Tibial artery (tissue), 4 donors: ENCODE measurements at places on chromosomes 2 and 18.
A peak's percentile ranks its signal among the peaks of the same experiment; 100 is the strongest.

DNA sequence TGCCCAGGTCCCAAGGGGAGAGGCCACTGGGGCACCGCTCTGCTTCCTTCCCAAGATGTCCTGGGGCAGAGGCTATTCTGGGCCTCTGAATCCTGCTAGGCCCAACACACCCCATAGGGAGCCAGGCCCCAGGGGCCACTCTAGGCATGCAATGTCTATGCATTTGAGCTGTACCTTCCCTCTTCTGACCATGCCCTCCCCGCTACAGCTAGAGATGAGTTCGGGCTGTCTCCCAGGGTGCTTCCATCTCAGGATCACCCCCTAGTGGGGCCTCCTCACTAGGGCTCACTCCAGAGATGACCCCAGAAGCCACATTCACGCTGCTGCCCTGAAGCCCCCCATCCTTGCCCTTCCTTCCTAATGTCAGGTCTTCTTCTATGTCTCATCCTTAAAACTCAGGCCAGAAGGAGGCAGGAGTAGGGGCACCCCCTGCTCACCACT lies 54.4 kb downstream of the TNS1 start:
- DNase-seq = no peak

- DNase-seq = no peak
These were observed 34.7 kb upstream of the LPIN1 start for GRCh38 chr2:11711751-11712150.

DNA sequence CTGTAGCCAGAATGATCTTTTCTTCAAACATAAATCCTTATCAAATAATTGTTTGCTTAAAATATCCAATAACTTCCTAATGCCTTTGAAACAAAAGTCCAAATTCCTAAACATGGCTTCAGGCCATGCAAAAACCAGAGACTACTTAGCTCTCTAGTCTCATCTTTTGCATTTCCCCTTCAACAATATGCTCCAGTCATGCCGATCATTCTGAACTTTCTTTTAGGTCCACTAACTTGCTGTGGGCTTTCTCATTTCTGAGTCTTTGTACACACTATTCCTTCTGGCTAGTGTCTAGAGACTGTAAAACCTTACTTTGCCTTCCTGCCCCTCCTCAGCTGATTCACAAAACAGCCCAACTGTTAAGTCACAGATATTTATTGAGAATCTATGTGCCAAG lies 51.5 kb downstream of the VIL1 start:
- no peak for DNase-seq

DNA sequence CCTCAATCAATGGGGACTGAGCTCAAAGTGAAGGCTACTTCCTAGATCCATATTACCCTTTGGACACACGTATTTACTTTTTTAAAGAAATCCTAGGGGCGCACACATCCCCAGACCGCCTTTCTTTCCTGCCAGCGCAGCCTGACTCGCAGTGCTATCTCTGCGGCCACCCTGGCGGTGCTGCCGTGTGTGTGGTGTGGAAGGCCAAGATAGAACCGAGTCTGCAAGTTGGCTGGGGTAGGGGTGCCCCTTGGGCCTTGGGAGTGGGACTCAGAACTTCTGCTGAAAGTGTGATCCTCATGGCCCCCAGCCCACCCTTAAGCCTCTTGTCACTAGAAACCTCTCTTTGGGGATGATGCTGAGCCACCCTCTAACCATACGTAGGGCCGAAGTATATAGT lies 143.7 kb downstream of the KLHL29 start:
- DNase-seq = no peak

- DNase-seq = no peak
These were observed 1130.7 kb upstream of the FAM98A start for GRCh38 chr2:34729845-34730244.

- no peak for DNase-seq
These were observed 104.6 kb downstream of the LDLRAD4 start for GRCh38 chr18:13323186-13323585.

DNA sequence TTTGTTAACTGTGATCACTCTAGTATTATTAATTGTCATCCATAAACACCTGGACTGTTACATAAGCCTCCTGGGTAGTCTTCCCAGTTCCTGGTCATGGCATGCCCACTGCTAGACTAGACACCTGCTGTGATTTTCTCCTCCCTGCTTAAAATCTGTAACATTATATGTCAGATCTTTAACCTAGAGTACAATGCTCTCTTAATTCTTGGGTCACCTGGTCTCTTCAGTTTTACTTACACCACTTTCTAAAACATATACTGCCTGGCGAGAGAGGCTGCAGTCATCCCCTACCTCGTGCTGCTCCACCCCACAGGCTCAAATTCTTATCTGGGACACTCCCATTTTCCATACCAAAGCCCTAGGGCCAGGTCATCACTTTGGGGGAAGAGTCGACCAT lies 161.3 kb downstream of the CDH2 start:
- DNase-seq = no peak

DNA sequence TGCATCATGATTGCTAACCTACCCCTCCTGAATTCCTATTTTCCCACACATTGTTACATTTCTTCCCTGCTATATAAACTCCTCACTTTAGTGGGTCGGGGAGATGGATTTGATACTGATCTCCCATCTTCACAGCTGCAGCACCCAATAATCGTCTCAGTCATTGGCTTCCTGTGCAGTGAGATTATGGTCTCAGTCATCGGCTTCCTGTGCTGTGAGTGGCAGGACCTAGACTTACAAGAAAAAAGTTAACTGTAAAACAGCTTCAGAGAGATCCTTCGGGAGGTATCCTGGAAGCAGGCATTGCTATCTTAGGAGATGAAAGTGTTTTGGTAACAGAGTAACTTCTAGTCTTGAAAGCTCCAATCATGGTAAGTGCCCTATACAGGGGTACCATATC lies 3.4 kb upstream of the ZNF892 start:
- no peak for DNase-seq

- DNase-seq = peak; percentile 25
These were observed 13.2 kb upstream of the DNAJC27 start for GRCh38 chr2:24984912-24985311.

GRCh38 chr2:46548521-46549144 lies 69.3 kb downstream of the TMEM247 start:
- no peak for DNase-seq

DNA sequence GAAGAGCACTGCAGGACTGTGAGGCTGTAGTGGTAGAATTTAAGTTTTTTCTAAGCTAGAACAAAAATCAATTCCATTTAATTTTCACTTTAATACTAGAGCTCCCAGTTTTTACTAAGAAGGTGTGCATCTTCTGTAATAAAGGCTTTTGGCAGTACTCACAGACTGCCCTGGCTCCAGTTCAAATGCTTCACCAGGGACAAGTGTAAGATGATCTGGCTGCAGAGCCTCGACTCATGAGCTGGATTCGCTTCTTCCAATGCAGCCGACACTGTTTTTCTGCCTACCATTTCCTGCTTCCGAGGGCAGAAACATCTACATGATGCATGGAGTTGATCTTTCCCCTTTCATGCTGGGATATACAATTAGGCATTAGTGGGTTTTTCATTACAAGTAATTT lies 87.0 kb downstream of the FARSB start:
- DNase-seq = no peak

GRCh38 chr2:108630567-108631405 lies 88.5 kb upstream of the RANBP2 start:
- DNase-seq = no peak

DNA sequence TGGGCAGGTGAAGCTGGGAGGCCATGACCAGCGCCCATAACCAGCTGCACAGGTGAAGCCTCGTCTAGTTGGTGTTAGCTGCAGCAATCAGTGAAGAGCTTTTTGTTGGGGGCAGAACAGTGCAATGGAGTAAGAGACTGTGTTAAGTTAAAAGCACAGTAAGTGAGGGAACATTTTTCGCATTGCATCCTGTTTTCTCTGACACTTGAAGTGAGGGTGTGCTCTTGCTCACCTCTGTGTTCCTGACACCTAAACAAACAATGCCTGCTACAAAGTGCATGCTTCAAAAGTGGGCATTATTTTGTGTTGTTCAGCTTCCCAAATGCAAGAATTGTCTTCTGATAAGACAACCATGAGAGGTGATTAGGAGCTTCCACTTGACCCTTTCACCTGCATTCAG lies 324.0 kb upstream of the ACVR2A start:
- no peak for DNase-seq

GRCh38 chr2:161030260-161031063 lies 129.8 kb upstream of the TANK start:
- peak; percentile 67 for DNase-seq

GRCh38 chr2:124879640-124880039 lies 854.6 kb downstream of the CNTNAP5 start:
- DNase-seq = no peak

DNA sequence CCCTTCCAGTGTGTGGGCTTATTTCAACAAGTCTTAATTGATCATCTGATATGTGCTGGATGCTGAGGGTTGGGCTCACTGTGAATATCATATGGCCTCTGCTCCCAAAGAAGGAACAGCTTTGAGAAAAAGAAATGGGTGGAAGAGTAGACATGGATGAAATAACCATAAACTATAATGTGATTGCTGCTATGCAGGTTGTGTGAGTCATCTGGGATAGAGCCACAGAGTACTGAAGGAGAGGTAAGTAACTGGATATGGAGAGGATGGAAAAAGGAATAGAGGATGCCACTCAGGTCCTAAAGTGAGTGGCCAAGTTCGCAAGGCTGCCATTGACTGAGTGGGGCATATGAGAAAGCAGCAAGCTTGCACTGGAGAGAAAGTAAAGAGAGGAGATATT lies 8.7 kb upstream of the DSG2 start:
- DNase-seq = no peak

DNA sequence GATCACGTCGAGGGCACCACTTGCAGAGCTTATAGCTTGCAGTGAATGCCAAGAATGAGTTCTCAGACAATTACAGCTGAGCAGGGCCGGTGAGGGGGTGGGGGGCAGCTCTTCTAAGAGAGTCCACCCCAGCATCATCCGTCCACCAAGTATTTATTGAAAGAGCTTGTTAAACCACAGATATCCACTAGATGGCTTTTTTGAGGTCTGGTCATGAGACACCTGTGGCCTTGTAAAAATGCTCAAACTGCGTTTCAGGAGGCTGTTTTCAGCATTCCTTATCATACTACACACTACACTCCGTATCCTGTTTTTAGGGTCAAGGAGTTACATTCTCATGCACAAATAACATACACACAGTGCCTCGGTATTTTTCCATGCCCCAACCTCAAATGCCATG lies 51.5 kb downstream of the DNAJC10 start:
- no peak for DNase-seq

- DNase-seq = no peak
These were observed 17.7 kb downstream of the TANK start for GRCh38 chr2:161177969-161178368.

DNA sequence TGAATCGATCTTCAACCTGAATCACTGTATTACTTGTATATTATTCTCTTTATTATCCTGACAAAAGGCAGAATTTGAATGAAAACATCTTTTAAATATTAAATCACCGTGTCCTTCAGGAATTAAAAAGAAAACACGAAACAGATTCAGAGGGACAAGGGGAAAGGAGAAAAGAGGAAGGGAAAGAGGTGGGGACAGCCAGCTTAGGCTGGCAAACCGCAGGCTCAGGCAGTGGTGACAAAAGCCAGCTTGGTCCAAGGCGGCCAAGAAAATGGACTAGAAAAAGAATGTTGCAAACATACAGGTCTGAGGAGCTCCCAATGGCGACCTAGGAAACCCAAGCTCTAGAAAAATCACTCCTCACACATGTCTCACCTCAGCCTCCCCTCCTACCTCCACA lies 6.8 kb downstream of the B4GALT6 start:
- no peak for DNase-seq

- DNase-seq = no peak
These were observed 138.7 kb upstream of the BOD1L2 start for GRCh38 chr18:57008001-57008686.

- peak; percentile 59 for DNase-seq
These were observed 64.4 kb upstream of the FOSL2 start for GRCh38 chr2:28327956-28328922.

- no peak for DNase-seq
These were observed 307.4 kb upstream of the KLHL29 start for GRCh38 chr2:23077596-23077995.

DNA sequence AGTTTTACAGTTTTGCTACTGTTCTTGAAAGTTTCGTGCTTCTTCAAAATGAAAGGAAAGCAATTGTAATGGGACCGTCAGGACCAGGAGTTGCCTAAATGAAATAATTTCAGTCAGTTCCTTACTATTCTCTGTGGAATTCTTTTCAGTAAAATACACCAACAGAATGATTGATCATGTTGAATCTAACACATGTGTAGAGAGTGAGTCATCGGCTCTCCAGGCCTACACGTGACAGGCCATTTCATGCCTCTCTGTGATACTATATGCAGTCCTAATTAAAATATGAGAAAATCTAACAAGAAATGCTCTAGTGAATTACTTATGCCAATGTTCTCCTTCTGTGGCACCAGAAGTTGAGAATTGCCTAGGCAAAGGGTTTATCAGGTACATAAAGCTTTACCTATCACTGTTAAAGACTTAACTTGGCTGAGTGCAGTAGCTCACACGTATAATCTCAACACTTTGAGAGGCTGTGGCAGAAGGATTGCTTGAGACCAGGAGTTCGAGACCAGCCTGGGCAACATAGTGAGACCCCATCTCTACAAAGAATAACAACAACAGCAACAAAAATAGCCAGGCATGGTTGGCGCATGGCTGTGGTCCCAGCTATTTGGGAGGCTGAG lies 199.4 kb downstream of the LRRTM1 start:
- no peak for DNase-seq

DNA sequence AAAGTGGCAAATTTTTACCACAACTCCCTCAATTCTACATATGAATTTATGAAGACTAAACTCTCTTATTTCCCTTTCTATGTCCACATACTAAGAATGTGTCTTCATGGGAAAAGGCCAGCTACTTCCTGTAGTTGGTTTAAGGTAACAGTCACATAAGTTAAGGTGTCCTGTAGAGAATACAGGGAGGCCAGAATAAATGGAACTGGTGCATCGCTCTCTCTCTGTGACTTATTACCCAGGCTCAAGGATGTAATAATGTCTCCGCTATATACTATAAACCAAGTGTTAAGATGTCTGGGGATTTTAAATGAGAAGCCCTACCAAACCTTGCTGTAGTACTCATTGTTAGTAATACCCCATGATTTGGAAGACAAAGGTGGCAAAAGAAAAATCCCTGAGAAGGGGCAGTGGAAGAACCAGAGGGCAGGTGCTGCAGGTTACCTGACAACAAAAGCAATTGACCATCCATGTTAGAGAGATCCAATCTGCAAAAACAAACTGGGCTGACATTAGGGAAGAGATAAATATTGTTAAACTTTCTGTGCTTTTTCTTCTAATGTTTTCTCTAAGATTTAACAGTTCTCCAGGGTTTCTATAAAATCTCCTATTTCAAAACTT lies 372.8 kb downstream of the TMX3 start:
- DNase-seq = no peak

DNA sequence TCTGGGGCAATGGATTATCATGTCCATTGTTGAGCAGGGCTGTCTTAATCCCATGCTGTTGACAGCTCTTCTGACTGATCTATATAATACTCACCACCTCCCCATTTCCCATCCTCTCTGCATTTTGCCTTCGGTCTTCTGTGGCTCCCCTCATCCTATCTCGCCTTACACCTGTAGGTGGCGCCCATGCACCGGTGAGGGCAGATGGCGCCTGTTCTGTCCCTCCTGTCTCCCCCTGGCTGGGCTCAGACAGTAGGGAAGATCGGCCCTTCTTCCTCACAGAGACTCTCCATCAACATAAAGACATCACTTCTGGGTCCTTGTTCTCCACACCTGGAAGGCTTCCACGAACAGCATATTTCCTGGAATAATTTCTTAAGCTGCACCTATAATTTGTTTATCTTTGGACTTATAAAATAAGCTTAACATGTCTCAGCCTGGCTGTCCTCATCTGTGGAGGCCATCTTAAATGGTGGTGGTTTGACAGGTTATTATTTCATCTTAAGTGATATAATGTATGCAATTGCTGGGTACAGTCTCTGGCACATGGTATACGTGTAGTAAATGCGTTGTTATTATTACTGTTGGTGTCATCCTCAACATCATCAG lies 10.9 kb upstream of the CDH20 start:
- no peak for DNase-seq
